Activated B cell treated with CpG ODN at 0.5 μM for 24 hours (primary cell): ENCODE measurements at places on chromosomes 11 and 22.

DNA sequence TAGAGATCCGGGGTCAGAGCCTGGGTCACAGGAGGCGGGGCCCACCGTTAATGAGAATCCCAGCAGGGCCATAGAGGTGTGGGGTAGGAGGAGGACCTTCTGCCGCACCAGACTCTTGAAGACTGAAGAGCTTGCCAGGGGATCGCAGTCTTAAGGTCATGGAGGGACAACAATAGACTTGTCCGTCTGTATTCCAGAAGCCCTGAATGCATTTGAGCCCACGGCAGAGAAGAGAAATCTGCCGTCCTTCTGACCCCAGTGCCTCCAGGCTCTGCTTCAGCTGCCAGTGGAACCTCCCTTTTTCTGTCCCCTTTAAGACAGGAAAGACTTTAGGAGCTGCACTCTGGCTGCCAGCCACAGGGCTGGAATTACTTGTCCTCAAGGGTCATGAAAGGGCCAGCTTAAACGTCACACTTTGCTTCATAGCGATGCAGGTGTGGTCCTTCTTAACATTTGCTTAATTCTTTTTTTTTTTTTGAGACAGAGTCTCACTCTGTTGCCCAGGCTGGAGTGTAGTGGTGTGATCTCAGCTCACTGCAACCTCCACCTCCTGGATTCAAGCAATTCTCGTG, 15.5 kb upstream of the ST3GAL4 start:
- no peak for DNase-seq

DNA sequence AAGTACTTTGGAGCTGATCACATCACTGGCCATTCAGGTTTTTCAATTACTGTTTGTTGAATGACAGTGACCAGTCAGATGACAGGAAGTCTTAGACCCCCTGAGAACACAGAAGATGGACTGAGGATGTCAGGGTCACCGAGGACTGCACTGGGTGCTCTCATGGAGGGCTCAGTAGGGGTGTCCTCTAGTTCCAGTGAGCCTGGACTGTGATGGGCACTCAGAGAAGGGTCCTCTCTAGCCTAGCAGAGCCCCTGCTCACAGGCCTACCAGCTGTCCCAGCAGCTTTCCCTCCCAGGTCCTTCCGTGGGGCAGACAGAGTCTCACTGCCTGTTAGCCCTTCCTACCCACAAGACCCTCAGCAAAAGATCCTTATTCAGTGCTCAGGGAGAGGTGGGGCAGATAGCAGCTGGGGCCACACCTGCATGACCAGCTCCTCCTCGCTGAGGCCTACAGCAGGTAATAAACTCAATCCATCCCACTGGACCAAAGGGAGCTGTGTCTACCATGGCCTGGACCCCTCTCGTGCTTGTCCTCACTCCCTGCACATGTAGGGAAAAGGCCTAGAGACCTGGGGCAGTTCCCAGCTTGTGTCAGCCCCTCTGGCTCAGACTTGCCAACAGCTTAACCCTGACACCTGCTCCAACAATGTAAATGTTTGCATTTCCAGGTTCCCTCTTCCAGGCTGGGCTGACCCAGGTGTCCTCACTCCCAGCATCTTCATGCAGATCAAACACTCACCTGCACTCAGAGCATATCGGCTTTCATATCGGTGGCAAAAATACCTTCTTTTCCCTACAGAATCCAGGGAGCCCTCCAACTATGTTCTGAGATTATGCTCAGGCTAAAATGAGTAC, 25.2 kb upstream of the VPREB1 start:
- no peak for DNase-seq

DNA sequence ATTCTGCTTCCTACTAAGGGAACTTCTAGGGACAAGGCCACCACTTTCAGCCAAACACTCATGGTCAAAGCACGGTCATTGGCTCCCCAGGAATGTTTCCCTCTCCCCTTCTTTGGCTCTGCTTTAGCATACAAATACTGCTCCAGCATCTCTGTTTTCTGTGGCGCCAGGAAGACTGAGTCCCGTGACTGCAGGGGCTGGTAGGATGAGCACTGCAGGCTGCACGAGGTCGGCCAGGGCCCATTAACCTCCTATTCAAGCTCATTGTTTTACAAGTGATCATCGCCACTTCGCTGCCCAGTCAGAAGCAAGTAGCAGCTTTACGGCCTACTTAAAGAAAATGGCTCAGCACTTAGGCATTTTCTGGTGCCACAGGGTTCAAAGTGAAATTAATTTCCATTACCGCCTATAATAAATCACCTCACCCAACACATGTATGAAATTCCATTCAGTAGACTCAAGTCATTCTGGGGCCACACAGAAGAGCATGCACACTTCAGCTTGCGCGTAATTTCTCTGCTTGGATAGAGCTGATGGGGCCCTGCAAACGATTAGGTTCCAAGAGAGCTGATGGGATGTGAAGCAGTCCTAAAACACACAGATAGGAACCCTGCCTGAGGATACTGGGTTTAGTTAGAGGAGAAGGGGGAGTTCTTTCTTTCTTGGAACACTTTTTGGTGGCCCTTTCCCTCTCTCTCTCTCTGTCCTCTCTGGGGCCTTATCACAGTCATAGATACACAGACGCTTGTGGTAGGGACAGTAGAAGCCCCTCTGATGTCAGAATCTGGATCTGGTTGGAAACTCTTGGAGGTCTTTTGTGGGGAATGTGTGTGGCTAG, 173.7 kb downstream of the KIF18A start:
- DNase-seq: no peak

- DNase-seq: no peak
These were observed 200.9 kb downstream of the MYO18B start for GRCh38 chr22:25942856-25943411.

- no peak for DNase-seq
These were observed 339.7 kb upstream of the B3GAT1 start for GRCh38 chr11:134751766-134752165.

GRCh38 chr11:128696941-128697340, 3.1 kb downstream of the FLI1 start:
- no peak for DNase-seq

- DNase-seq: no peak
These were observed 25.4 kb downstream of the ADAMTS15 start for GRCh38 chr11:130473795-130474377.

- no peak for DNase-seq
These were observed 25.0 kb upstream of the YPEL1 start for GRCh38 chr22:21760640-21761039.

DNA sequence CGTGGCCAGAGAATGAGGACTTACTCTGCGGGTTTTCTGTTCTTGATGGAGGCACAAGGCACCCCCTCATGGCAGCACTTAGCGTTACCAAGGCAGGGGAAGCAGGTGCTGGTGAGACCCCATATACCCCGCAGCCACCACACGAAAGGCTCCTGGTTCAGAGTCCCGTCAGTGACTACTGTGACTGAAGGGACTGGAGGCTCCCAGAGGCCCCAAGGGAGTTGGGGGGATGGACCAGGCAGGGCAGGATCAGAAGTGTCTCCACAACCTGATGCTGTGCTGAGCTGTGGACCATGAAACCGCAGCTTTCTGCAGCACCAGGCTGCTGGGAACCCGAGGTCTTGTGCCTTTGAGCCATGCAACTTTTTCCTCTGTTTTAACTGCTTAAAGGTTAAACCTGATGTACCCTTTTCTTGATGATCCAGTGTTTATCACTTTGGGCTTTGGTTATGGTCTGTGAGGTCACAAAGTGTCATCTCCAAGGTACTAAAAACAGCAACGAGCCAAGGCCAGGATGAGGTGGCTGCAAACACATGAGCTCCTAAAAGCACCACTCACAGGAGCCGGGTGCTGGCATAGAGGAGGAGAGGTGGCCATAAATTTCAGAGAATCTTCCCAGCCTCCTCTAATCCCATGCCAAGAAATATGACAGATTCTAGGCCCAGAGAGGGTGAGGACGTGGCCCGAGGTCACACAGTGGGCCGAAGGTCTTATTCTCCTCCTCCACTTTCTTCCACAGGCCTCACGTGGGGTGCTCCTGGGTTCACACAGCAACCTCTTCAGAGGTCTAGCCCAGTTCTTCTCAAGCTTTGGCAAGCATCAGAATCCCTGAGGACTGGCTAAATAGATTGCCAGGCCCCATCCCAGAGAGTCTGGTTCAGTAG, 4.2 kb upstream of the LRRC32 start:
- peak; percentile 61 for DNase-seq

DNA sequence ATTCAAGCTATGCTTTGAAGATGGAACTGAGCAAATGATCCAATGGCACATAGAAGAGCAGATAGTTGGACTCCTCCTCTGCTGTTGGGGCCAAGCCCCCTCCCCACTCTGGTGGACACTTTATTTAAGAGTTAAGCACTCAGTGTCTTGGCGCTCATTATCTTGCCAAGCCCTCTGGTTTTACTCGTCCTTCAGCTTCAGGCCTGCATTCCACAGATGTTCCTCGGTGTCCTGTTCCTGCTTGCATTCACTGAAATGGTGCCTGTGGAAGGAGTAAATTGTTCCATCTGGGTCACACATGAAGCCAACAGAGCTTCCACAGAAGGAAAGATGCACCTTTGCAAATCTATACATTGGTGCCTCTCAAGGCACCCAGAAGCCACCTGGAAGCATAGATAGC, 26.1 kb downstream of the MAML2 start:
- no peak for DNase-seq

GRCh38 chr11:129969920-129970319, 32.7 kb downstream of the PRDM10 start:
- no peak for DNase-seq

GRCh38 chr11:72225411-72225951, 914 bp downstream of the INPPL1 start:
- no peak for DNase-seq

DNA sequence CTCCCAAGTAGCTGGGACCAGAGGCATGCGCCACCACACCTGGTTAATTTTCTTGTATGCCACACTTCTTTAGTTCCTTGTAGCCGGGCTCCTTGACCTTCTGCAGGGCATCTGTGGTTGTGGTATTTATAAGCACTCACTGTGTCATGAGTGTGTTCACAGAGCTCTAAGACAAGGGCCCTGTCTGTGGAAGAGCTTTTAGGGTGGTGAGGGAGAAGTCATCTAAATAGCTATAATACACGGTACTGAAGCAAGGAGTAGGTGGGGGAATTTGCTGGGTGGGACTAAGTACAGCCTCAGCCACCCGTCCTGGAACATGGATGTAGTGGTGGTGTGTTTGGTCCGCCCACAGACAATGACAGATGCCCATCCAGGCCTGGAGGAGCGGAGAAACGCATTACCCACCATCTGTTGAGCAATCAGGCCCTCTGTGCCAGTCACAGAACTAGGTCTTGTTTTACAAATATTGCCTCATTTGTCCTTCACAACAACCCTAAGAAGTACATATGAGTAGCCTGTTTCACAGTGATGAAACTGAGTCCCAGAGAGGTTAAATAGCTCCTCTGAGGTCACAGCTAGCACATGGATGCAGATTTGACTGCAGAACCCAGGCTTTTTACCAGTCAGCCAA, 10.1 kb downstream of the ACO2 start:
- DNase-seq: peak; percentile 47

DNA sequence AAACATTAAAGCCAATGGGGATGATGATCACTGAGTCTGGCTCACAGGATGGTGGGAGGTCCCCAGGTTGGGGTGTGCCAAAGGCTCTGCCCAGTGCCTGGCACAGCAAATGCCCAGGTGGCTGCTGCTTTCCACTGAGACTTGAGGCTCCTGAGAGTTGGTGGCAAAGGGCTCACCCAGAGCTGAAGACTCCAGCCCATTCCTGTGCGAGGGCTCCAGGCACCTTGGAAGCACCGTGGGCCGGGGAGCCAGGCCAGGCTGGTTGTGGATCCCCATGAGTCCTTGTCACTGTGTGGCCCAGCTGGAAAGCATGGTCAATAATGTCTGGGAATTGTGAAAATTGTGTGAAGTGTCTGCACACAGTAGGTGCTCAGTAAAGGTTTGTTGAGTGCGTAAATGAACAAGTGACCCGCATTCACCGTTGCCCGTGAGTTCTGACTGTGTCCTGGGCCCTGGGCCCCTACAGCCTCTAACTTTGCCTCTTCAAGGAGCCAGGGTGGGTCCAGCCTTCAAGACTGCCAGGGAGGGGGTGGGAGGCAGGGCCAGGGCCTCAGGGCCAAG, 2.8 kb upstream of the UNC93B1 start:
- no peak for DNase-seq

- no peak for DNase-seq
These were observed 3.9 kb downstream of the RHOG start for GRCh38 chr11:3836903-3837302.

DNA sequence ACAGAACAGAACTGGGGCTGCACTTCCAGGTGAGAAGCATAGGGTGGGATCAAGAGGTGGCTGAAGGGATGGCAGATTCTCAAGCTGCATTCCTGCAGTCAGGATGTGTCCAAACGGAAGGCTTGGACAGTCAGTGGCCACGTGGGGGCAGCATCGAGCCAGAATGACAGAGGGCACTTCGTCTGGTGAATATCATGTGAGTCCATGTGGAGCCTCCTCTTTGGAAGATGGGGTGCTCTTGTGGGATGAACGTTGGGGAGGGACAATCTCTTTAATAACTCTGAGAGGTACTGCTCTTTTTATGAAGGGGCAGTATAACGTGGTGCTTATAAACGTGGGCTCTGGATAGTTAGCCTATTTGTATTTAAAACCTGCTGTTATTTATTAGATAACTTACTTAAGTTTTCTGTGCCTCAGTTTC, 154.9 kb upstream of the NAV2 start:
- peak; percentile 41 for DNase-seq

DNA sequence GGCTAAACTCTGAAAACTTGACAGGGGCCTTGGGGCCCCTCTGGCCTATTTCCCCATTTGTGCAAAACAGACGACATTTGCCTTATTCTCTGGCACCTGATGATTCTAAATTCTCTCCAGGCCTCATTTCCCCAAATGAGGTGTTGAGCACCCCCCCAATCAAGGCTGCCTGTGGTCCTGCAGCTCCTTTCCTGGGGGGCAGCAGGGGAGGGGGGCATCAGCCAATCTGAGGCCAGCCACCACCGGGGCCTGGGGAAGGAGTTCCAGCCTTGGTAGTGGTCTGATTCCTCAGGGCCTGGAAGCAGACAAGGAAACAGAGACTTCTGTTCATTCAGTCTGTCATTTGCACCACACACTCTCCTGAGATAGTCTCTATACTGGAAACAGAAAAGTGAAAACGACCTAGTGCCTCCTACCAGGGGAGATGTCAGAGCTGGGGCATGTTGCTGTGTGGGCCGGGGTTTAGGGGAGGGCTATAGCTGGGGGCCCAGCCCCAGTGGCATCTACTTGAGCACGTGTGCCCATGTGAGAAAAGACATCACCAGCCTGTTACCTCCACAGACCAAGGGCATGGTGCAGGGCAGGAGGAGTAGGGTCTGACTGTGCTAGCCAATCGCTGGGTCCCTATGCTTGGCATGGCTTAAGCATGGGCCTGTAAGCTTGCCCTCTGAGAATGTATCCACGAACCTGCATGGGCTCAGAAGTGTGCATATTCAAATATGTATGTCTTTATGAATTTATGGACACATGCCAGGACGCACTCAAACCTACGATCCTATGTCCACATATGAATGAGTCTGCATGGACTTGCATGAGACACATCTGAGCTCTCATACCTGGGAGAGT, 1.8 kb upstream of the TPBGL start:
- DNase-seq: no peak

GRCh38 chr11:117664897-117665296, 132.1 kb downstream of the DSCAML1 start:
- DNase-seq: no peak

GRCh38 chr11:69350040-69350439, 56.1 kb downstream of the MYEOV start:
- no peak for DNase-seq
